ENCODE measurements at places on chromosomes 7 and 10. TPM values are rescaled to one million over a fixed set of nuclear protein-coding genes. Genes with fewer than 3 reads are reported as not detected.

- peak; percentile 33 for DNase-seq
- no peaks in the 10 kb centered on the region for H3K36me3 ChIP-seq
These were observed 3.4 kb downstream of the BAG3 start for GRCh38 chr10:119654540-119654939.

Gene ERVW-1
- total RNA-seq: not detected

- no peaks in the 10 kb centered on the region for H3K27me3 ChIP-seq
- H3K27ac ChIP-seq: no peak overlapping the region
- no peaks in the 10 kb centered on the region for H3K36me3 ChIP-seq
- H3K4me3 ChIP-seq: no peak overlapping the region
These were observed 125.1 kb downstream of the RAPGEF5 start for GRCh38 chr7:22231806-22232205.

GRCh38 chr10:4473977-4474376 is 352.0 kb upstream of the AKR1E2 start:
- no peak overlapping the region for H3K4me3 ChIP-seq
- H3K4me1 ChIP-seq: no peaks in the 10 kb centered on the region
- DNase-seq: no peak
- H3K27me3 ChIP-seq: no peaks in the 10 kb centered on the region
- H3K36me3 ChIP-seq: no peaks in the 10 kb centered on the region

Gene GPR26
- total RNA-seq: not detected

DNA sequence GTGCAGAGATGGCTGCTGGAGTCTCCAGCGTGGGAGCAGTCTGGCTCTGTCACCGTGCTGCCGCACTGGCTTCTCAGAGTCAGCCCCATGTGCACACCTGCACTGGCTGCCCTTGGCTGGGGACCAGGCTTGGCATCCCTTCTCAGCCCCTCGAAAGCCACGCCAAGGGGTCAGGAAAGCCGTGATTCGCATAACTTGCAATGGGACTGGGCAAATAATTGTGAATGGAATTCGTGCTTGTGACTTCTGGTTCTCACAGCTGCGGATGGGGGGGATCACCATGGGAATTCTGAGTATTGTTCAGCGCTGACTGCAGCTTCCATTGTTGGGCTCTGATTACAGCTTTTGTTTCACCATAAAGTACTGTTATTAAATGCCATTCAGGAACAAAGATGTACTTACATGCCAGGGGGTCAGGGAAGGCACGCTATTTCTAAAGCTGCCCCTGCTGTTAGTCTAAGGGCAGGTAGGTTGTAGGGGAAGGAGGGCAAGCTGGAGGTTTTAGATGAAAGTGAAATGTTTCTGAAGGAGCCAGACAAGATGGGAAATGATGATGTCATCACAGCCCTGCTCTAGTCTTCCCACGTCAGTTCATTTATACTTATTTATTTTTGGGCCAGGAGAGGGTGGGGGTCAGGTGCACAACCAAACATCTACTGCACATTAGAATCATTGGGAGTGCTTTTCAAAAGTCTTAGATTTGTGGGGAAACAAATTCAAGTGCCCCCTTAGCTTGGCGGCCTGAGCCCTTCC is 5.8 kb upstream of the PLEKHA1 start:
- no peak overlapping the region for H3K4me3 ChIP-seq
- no peak for DNase-seq
- no peak overlapping the region for H3K27ac ChIP-seq
- no peaks in the 10 kb centered on the region for H3K27me3 ChIP-seq

Gene RNLS
- total RNA-seq: 3.6 TPM

Gene PTN
- 4.2 TPM for total RNA-seq

GRCh38 chr10:116691635-116692034 is 50.7 kb downstream of the HSPA12A start:
- H3K4me1 ChIP-seq: no peaks in the 10 kb centered on the region
- no peaks in the 10 kb centered on the region for H3K27me3 ChIP-seq
- H3K27ac ChIP-seq: no peak overlapping the region
- DNase-seq: no peak

DNA sequence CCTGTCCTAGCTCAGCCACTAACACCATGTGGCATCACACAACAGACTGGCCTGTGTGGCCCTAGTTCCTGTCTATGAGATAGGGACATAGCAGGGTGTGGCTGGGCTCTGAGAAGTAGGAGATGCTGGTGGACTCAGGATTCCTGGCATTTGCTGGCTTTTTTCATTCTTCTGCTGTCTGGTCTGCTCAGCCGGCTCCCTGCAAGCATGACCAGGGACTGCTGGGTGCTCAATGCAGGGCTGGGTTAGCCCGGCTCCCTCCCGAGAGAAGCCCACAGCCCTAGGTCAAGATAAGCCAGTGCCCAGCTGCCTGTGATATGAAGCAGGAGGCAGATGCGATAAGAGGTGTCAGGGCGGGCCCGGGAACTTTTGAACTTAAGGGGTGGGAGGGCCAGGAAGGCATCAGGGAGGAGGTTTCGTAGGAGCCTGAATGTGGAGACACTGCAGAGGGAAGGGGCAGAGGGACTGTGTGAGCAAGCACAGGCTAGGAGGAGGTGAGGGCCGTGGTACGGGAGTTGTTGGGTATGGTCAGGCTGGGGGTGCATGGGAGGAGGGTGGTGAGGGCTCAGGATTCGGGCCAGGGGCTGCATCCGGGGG is 3.5 kb downstream of the AQP1 start:
- DNase-seq: peak; percentile 32
- H3K27ac ChIP-seq: no peak overlapping the region
- peaks cover 15% of the 10 kb centered on the region for H3K4me1 ChIP-seq
- H3K36me3 ChIP-seq: no peaks in the 10 kb centered on the region
- H3K4me3 ChIP-seq: peak overlapping the region; percentile 60

Gene EGR2
- total RNA-seq: 0.92 TPM

- peaks cover 4% of the 10 kb centered on the region for H3K27me3 ChIP-seq
- DNase-seq: no peak
- H3K27ac ChIP-seq: no peak overlapping the region
- H3K36me3 ChIP-seq: no peaks in the 10 kb centered on the region
- H3K4me3 ChIP-seq: no peak overlapping the region
These were observed 52.7 kb downstream of the HTR5A start for GRCh38 chr7:155122831-155123230.

DNA sequence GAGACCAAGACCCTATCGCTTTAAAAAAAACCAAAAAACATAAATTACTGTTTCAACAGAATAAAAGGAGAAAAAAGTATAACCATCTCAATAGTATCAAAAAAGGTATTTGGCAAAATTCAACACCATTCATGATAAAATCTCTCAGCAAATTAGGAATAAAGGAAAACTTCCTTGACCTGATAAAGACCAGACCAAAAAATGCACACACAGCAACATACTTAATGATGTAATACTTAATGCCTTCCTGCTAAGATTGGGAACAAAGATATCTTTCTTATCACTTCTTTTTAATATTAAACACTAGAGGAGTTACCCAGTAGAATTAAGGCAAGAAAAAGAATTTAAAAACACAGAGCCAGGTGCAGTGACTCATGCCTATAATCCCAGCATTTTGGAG is 79.3 kb downstream of the CNOT4 start:
- H3K4me1 ChIP-seq: peaks cover 7% of the 10 kb centered on the region
- no peak for DNase-seq
- no peak overlapping the region for H3K27ac ChIP-seq
- H3K4me3 ChIP-seq: no peak overlapping the region

DNA sequence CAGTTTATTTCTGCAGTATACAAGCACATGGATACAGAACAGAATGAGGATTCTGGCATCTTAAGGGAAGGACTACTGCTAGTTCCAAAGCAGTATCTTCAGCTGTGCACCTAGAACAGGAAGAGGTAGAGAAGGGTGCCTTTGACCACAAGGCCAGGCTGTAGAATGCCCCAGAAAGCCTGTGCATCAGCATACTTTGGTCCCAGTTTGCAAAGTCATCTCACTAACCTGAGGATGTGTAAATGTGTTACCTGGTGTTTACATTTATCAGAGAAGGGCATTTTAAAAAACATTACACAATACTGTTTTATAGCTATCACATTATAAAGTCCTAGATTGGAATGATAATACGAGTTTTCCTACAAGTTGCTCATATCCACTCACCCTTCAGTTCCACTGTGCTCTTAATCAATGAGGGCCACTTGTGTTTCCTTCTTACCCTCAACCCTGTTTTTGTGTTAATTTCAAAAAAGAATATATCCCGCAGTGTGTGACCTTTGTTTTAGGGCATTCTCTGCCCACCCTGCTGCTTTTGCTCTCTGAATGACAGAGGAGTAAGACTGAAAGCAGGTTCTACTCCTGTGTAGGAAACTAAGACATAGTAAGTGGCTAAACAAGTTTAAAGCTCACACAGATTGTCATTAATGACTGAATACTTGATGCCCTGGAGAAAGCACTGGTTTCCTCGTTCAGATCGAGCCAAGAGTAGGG is 3.4 kb downstream of the SLC35G1 start:
- peaks cover 8% of the 10 kb centered on the region for H3K4me1 ChIP-seq
- H3K4me3 ChIP-seq: no peak overlapping the region

GRCh38 chr7:81501220-81501619 is 268.6 kb downstream of the HGF start:
- H3K36me3 ChIP-seq: no peaks in the 10 kb centered on the region
- no peak overlapping the region for H3K4me3 ChIP-seq
- no peak for DNase-seq
- no peaks in the 10 kb centered on the region for H3K27me3 ChIP-seq
- H3K27ac ChIP-seq: no peak overlapping the region

GRCh38 chr10:27529010-27529783 is 25.1 kb downstream of the RAB18 start:
- H3K36me3 ChIP-seq: peaks cover 3% of the 10 kb centered on the region
- peak overlapping the region; percentile 11 for H3K4me3 ChIP-seq
- H3K4me1 ChIP-seq: peaks cover 65% of the 10 kb centered on the region
- H3K27me3 ChIP-seq: no peaks in the 10 kb centered on the region

Gene ZPBP
- not detected for total RNA-seq

DNA sequence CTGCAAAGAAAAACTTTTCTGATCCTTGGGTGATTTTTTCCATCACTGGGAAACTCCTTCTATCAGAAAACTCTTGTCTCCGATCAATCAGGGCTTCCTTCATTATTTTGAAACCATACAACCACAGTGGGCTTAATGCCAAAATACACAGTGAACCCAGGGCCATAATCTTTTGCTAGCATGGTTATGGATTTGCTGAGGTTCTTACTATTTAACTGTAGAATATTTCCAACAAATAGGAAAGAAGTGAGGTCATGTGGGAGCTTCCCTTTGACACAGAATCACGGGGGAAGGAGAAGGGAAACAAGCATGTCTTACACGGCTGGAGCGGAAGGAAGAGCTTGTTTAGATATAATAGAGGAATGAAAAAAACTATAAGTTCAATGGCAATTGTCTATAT is 1241.7 kb downstream of the REEP3 start:
- no peak overlapping the region for H3K27ac ChIP-seq
- H3K4me3 ChIP-seq: no peak overlapping the region
- DNase-seq: no peak

- H3K4me1 ChIP-seq: peaks cover 5% of the 10 kb centered on the region
- no peak overlapping the region for H3K4me3 ChIP-seq
- H3K27ac ChIP-seq: peak overlapping the region; percentile 67
- DNase-seq: peak; percentile 49
- no peaks in the 10 kb centered on the region for H3K27me3 ChIP-seq
- H3K36me3 ChIP-seq: no peaks in the 10 kb centered on the region
These were observed 28.8 kb upstream of the CHST15 start for GRCh38 chr10:124122211-124122610.

DNA sequence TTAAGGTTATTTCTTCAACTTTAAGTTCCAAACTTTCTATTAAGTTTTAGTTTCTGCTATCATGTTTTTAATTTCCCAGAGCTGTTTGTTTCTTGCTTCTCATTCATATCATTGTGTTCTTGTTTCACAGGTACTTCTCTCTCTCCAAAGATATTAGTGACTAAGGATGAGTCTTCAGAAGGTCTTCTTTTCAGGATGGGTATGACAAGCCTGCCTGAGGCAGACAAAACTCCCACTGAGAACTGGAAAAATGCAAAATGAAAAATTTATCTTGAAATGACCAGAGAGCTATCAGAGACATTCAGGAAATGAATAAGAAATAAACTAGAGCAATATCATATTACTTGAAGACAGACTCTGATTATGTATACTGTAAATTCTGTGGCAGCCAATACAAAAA is 110.8 kb upstream of the EGFR start:
- no peaks in the 10 kb centered on the region for H3K4me1 ChIP-seq
- no peaks in the 10 kb centered on the region for H3K27me3 ChIP-seq
- no peak overlapping the region for H3K4me3 ChIP-seq

DNA sequence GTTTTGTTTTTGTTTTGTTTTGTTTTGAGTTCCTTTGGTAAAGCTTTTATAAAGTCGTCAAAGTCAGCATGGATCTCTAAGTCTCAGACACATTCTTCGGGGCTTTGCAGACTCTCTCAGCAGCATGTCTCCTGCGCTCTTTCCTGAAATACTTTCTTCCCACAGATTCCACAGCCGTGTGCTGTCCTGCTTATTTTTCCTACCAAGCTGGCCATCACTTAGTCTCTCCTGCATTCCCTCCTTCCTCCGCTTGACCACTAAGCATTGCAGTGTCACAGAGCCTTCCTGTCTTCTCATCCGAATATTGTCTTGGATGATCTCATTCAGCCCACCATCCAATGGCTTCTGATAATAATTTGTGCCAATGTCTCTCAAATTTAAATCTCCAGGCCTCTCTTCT is 434.3 kb upstream of the C7orf33 start:
- H3K4me3 ChIP-seq: no peak overlapping the region
- no peaks in the 10 kb centered on the region for H3K4me1 ChIP-seq
- H3K27me3 ChIP-seq: no peaks in the 10 kb centered on the region
- no peak for DNase-seq
- H3K27ac ChIP-seq: no peak overlapping the region

DNA sequence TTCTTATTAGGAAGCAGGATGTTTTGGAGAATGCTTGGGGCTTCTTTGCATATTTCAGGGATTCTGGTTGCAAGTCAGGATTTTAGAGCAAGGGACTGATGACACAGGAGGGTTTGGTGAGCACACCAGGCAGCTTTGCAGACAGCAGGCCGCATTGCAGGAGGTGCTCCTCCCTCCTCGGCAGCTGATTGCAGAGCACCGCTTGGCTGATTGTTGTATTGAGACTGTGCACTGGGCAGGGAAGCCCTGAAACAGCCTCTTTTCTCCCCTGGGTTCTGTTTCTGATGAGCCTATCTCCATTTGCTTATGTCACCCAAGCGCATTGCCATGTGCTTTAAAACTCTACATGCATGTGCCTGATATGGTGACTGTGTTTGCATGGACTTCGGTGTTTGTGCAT is 769.6 kb downstream of the GRID1 start:
- H3K4me3 ChIP-seq: no peak overlapping the region
- no peak for DNase-seq
- no peaks in the 10 kb centered on the region for H3K27me3 ChIP-seq
- H3K36me3 ChIP-seq: no peaks in the 10 kb centered on the region
- no peak overlapping the region for H3K27ac ChIP-seq

Gene CALHM3
- not detected for total RNA-seq

Gene CPN1
- not detected for total RNA-seq

Gene CXCL12
- 84.4 TPM for total RNA-seq
